ENCODE measurements at places on chromosomes 1 and 21.

DNA sequence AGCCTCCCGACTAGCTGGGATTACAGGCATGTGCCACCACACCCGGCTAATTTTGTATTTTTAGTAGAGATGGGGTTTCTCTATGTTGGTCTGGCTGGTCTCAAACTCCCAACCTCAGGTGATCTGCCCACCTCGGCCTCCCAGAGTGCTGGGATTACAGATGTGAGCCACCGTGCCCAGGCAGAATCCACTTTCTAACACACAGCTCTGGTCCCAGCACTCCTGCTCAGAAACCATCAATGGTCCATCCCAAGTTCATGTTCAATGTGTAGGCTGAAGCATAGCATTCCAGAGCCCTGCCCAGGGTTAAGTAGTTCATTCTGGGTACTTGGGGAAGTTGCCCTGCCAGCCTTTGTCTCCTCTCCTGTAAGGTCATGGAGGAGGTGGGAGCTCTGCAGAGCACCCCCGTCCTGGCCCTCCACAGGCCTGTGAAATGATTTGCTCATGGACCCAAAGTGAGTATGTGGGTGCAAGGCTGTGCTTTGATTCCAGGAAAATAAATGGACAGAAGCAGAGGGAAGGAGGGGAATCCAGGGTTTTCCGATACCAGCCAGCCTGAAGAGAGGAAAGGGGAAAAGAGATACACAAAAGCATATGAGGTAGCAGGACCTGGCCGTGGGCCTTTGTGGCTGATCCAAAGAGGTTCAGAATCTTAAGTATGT, 55.2 kb downstream of the NENF start:
- DNase-seq = no peak

- no peak for DNase-seq
These were observed 22.4 kb upstream of the POU3F1 start for GRCh38 chr1:38068980-38069340.

DNA sequence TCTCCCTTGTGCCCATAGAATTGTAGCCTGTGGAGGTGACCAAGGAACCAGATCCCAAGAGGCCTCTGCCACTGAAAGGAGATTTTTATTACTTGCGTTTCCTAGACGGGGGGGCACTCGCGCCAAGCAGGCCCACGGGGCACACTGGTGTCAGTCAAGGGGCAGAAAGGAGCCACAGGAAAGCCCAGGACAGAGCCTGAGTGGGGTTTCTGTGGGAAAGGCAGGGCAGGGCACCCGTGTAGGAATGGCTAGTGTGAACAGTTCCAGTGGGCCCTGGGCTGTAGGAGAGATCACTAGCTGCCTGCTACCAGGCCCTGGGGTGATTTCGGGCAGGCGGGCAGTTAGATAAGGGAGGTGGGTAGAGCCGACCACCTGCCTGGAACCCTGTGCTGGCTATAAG, 70.8 kb downstream of the ADARB1 start:
- DNase-seq = no peak

GRCh38 chr1:116445534-116445933, 72.5 kb downstream of the ATP1A1 start:
- DNase-seq = no peak

- DNase-seq = no peak
These were observed 5.9 kb upstream of the PRKAA2 start for GRCh38 chr1:56639211-56639610.

- DNase-seq = no peak
These were observed 126.9 kb upstream of the SLC35F3 start for GRCh38 chr1:233777566-233777965.

- DNase-seq = no peak
These were observed 428.6 kb upstream of the BRINP3 start for GRCh38 chr1:190906206-190906725.

DNA sequence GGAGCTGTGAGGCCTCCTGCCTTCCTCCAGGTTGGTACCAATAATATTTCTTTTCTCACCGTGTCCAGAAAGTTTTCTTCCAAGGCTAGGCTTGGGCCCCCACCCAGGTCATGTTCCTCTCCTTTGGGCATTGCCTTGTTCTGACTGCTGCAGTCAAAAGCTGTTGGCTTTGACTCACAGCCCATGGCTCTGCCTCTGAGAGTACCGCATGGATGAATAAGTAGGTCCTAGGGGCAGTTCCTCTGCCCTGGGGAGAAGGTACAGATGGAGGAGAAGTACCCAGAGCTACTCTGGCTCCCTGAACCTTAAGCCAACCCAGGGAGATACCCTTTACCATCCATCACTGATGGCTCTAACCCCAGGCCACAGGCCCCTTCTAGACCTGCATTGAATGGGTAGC, 115.0 kb downstream of the NAV1 start:
- no peak for DNase-seq

- no peak for DNase-seq
These were observed 3.1 kb downstream of the UBR4 start for GRCh38 chr1:19206947-19207346.

Data from amygdala (tissue), 56 donors.